Left ventricle myocardium inferior (tissue), 1 donor: ENCODE measurements at places on chromosomes 3 and 15. TPM values are rescaled to one million over a fixed set of nuclear protein-coding genes. Genes with fewer than 3 reads are reported as not detected.

- H3K4me1 ChIP-seq: peaks cover 49% of the 10 kb centered on the region
- no peak overlapping the region for H3K4me3 ChIP-seq
- H3K27ac ChIP-seq: peak overlapping the region; percentile 38
- no peak for DNase-seq
- peaks cover 38% of the 10 kb centered on the region for H3K36me3 ChIP-seq
- H3K27me3 ChIP-seq: no peaks in the 10 kb centered on the region
These were observed 76.7 kb downstream of the AAGAB start for GRCh38 chr15:67177752-67178151.

- no peaks in the 10 kb centered on the region for H3K4me1 ChIP-seq
- H3K36me3 ChIP-seq: peaks cover 63% of the 10 kb centered on the region
- DNase-seq: no peak
These were observed 32.5 kb downstream of the NME9 start for GRCh38 chr3:138297059-138297607.

GRCh38 chr15:65372787-65373067 is 5.1 kb downstream of the IGDCC3 start:
- no peak overlapping the region for H3K27ac ChIP-seq
- H3K27me3 ChIP-seq: peaks cover 69% of the 10 kb centered on the region
- no peak for DNase-seq
- H3K36me3 ChIP-seq: no peaks in the 10 kb centered on the region
- H3K4me1 ChIP-seq: peaks cover 22% of the 10 kb centered on the region

- DNase-seq: no peak
- no peaks in the 10 kb centered on the region for H3K27me3 ChIP-seq
- H3K36me3 ChIP-seq: no peaks in the 10 kb centered on the region
- no peak overlapping the region for H3K4me3 ChIP-seq
- no peak overlapping the region for H3K27ac ChIP-seq
- H3K4me1 ChIP-seq: no peaks in the 10 kb centered on the region
These were observed 235.1 kb downstream of the MYRIP start for GRCh38 chr3:40044487-40044886.

- no peak for DNase-seq
- H3K4me3 ChIP-seq: no peak overlapping the region
- no peak overlapping the region for H3K27ac ChIP-seq
- no peaks in the 10 kb centered on the region for H3K36me3 ChIP-seq
- H3K4me1 ChIP-seq: no peaks in the 10 kb centered on the region
These were observed 83.0 kb downstream of the OTOL1 start for GRCh38 chr3:161579395-161580126.

Gene GOLGA6B
- total RNA-seq: not detected

- DNase-seq: no peak
- no peaks in the 10 kb centered on the region for H3K27me3 ChIP-seq
- H3K4me1 ChIP-seq: no peaks in the 10 kb centered on the region
- no peaks in the 10 kb centered on the region for H3K36me3 ChIP-seq
- no peak overlapping the region for H3K27ac ChIP-seq
These were observed 1540.6 kb upstream of the GBE1 start for GRCh38 chr3:83302091-83302490.

GRCh38 chr3:24764236-24764915 is 269.7 kb upstream of the THRB start:
- no peak overlapping the region for H3K4me3 ChIP-seq
- no peaks in the 10 kb centered on the region for H3K4me1 ChIP-seq
- no peak overlapping the region for H3K27ac ChIP-seq
- DNase-seq: no peak

- H3K4me1 ChIP-seq: peaks cover 30% of the 10 kb centered on the region
- H3K27ac ChIP-seq: peak overlapping the region; percentile 41
- H3K36me3 ChIP-seq: peaks cover 12% of the 10 kb centered on the region
- DNase-seq: no peak
- H3K4me3 ChIP-seq: no peak overlapping the region
These were observed 41.2 kb downstream of the CRYBG3 start for GRCh38 chr3:97863031-97863430.

- H3K4me1 ChIP-seq: no peaks in the 10 kb centered on the region
- no peaks in the 10 kb centered on the region for H3K36me3 ChIP-seq
- no peaks in the 10 kb centered on the region for H3K27me3 ChIP-seq
- no peak overlapping the region for H3K4me3 ChIP-seq
- no peak for DNase-seq
- no peak overlapping the region for H3K27ac ChIP-seq
These were observed 339.2 kb upstream of the NECTIN3 start for GRCh38 chr3:110732420-110732819.
